ENCODE measurements at places on chromosomes 6 and 20.

- no peak for DNase-seq
Observed at GRCh38 chr20:57618091-57618763, 2.0 kb downstream of the ZBP1 start.

- no peak for DNase-seq
Observed at GRCh38 chr6:162151021-162151665, 576.4 kb downstream of the PRKN start.

DNA sequence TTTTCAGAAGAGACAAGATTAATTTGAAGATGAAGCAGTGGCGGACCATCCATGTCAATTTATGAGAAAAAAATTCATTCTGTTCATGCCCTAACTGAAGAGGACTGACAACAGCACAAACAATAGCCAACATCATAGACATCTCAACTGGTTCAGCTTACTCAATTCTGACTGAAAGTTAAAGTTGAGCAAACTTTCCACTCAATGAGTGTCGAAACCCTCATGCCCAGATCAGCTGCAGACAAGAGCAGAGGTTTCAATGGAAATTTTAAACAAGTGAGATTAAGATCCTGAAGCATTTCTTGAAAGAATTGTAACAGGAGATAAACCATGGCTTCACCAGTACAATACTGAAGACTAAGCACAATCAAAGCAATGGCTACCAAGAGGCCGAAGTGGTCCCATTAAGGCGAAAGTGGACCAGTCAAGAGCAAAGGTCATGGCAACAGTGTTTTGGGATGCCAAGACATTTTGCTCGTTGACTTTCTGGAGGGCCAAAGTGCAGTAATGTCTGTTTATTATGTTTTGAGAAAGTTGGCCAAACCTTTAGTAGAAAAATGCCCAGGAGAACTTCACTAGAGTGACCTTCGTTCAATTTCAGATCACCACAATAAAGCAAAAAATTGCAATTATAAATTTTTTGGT, 6.1 kb upstream of the SFT2D1 start:
- DNase-seq = no peak

DNA sequence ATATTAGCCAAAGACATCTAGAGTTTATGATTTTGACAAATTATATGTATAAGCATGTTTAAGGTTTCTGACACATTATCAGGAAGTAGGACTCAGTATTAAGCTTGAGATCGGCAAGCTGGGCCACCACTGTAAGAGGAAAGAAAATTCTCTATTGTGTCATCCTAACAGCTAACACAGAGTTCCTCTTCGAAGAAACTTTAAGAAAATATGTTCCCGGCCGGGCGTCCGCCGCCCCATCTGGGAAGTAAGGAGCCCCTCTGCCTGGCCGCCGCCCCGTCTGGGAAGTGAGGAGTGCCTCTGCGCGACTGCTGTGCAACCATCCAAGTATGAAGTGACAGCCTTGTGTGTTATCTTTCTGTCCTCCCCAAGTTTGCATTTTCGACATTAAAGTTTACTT, 23.0 kb downstream of the USP49 start:
- no peak for DNase-seq

- no peak for DNase-seq
Observed at GRCh38 chr20:22511943-22512910, 72.1 kb downstream of the FOXA2 start.

DNA sequence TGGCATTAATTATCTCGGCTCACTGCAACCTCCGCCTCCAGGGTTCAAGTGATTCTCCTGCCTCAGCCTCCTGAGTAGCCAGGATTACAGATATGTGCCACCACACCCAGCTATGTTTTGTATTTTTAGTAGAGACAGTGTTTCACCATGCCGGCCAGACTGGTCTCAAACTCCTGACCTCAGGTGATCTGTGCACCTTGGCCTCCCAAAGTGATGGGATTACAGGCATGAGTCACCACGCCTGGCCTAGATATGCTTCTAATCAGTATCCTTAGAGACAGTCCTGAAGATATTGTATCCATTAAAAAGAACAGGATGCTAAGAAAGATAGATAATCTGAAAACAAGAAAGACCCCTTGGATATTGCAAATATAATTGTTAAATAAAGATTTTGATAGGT, 3.1 kb upstream of the IPCEF1 start:
- DNase-seq = no peak

DNA sequence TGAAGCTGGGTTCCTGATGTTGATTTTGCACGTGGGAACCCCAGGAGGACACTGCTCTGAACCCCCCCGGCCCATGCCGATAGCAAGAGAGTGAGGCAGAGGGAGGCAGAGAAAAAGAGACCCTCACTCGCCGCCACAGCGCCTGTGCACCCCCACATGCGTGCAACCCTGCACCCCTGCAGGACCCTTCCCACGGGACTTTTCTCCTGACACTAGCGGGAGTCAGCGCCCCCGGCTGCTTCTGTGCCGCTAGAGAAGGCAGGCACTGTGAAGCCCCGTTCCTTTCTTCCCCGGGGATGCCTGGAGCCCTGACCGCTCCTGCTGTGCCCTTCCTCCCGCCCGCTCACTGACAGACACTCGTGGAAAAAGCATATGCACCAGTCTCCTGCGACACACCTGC, 67.4 kb downstream of the GMPR start:
- DNase-seq = no peak

DNA sequence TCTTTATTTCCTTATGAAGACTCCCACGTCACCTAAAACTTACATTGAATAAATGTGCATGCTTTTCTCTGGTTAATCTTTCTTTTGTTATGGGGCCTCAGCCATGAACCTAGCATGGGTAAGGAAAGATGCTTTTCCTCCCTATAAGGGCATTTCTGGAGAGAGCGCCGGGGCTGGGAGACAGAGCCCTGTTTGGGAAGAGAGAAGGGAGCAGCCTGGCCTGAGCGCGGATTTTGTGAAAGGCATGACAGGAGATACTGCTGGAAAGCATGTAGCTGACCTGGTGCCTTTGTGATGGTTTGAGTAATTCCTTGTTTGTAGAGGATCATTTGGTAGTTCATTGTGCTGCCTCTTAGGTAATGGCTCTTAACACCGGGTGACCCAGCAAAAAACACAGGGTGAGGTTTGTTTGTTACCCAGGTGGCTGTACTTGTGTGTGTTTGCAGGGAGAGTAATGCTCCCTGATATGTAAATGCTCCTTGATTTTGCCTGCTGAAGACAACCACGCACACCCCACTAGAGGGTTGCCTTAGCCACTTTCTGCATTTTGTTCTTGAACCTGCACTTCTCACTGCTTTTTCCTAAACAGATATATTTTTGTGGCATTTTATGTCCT, 59.2 kb downstream of the ANKRD6 start:
- DNase-seq = no peak

DNA sequence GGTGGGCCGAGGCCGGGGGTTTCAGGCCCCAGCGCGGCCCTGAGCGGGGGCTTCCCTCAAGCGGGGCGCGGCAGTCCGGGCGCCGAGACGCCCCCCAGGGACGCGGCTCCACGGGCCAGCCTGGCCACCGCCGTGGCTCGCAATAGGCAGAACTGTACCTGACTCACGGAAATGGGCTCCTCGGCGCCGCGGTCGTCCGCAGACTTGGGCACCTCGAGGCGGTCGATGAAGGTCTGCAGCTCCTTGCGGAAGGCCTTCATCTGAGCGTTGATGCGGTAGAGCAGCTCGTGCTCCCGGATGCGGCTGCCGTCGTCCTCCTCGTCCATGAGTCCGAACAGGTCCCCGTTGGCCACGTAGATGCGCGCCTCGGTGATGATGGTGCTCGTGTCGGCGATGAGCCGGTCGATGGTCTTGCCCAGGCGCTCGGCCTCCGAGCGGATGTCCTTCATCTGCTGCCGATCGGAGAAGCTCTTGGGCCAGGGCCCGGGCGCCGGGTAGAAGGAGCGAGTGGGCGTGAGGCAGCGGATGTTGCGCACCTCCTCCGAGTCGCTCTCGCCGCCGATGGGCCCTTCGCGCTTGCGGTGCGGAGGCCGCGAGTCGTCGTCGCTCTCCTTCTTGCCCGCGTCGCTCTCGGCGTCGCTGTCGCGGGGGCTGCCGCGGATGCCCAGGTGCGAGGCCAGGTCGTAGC, 16.1 kb upstream of the KIAA0408 start:
- no peak for DNase-seq

- no peak for DNase-seq
Observed at GRCh38 chr20:61417221-61417941, 165.3 kb downstream of the CDH4 start.

- peak; percentile 0 for DNase-seq
Observed at GRCh38 chr6:159899994-159900745, 9.4 kb downstream of the MAS1 start.

DNA sequence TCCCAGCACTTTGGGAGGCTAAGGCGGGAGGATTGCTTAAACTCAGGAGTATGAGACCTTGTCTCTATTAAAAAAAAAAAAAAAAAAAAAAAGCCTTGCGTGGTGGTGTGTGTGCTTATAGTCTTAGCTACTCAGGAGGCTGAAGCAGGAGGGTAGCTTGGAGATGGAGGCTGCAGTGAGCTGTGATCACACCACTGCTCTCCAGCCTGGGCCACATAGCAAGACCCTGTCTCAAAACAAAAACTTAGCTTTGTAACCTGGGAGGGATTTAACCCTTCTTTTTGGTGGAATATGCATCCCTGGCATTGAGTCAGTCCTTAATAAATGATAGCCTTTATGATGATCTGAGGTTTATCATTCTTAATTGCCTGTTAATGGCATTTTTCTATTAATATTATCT, 12.8 kb downstream of the ASXL1 start:
- no peak for DNase-seq

- no peak for DNase-seq
Observed at GRCh38 chr6:165664559-165665383, 1.7 kb upstream of the PDE10A start.

GRCh38 chr20:38935967-38936407, 9.8 kb downstream of the FAM83D start:
- DNase-seq = no peak

DNA sequence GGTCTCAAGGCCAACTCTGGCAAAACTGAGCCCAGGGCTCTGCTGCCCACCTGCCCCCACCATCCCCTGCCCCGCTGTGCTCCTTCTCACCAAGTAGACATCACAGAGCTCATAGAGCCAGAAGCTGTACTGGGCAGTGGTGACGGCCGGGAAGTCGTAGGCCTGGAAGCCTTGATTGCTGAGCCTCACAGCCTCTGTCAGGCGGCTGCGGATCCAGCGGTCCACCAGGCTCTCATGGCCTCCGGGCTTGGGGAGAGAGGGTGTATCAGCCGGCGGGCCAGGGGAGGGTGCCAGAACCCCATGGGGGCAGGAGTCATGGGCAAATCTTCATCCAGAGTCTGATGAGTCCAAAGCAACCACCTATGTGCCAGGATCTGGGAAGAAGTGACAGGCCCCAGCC, 2.8 kb upstream of the VWA7 start:
- no peak for DNase-seq

DNA sequence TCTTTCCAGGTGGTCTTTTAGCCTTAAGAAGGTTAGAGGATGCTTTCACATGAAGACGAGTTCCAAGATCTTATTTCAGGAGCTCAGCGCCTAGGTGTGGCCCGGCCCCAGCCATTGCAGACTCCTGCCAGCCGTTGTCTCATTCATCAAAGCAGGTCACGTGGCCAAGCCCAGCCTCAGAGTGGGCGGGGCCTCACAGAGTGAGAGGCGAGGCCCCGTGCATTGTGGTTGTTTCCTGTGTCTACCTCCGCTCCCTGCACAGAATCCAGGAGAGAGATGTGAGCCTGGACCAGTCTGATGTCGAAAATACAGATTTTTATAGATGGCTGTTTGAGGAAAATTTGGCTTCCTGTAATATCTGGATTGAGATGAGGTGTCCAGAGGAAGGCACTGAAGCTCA, 49.2 kb upstream of the CST5 start:
- no peak for DNase-seq

- no peak for DNase-seq
Observed at GRCh38 chr6:154187203-154187602, 148.2 kb downstream of the OPRM1 start.

DNA sequence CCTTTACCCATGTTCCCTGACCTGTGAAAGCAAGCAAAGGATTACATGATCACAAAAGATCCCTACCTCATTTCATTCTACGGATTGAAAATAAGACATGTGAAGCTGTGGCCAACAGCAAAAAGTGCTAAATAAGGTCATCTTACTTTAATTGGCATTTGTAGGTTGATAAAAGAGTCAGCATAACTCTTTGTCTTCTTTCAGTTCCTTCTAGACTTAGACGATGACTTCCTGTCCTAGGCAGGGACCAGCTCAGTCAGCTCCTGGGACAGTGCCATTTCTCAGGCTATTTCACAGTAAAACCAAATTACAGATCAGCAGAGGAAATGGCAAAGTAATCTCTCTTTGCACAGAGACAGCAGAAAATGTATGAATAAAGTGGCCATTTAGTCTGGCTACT, 480.7 kb downstream of the RFPL4B start:
- DNase-seq = no peak

GRCh38 chr6:145075425-145075824, 659.9 kb downstream of the EPM2A start:
- no peak for DNase-seq

- DNase-seq = no peak
Observed at GRCh38 chr6:109453594-109454495, 1.7 kb downstream of the MICAL1 start.

DNA sequence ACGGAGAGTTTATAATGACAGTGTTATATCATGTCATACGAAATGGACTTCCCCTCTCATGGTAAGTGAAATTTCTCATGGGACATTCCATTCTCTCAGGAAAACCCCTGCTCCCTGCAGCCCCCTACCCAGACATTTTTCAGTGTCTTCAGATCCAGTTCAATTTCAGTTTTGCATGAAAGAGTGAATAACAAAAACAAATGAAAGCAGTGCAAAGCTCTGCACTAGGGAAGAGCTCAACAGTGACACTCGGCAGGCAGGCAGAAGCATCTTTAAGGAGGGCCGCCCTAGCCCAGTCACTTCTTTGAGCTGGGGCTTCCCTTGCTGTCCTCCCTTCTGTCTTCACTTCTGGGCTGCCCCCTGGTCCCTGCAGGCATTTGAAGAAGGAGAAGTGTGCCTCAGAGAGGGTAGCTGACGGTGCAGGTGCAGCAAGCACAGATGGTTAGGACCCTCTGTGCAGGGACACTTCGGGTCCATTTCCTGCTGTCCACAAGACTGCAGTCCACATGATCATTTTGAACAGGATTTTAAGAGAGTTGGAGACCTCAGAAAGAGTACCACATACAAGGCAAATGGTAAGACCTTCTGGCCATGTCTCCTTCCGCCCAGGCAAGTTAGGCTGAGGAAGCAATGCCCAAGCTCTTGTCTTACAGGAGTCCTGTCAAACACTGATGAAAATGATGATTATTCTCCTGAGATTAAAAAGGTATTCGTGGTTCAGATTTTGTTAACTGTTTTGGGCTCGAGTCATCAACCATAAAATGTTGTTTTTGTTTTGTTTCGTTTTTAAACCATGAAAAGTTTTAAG, 5.4 kb upstream of the DUSP22 start:
- DNase-seq = no peak

- no peak for DNase-seq
Observed at GRCh38 chr6:112019589-112019988, 34.3 kb upstream of the CCN6 start.

DNA sequence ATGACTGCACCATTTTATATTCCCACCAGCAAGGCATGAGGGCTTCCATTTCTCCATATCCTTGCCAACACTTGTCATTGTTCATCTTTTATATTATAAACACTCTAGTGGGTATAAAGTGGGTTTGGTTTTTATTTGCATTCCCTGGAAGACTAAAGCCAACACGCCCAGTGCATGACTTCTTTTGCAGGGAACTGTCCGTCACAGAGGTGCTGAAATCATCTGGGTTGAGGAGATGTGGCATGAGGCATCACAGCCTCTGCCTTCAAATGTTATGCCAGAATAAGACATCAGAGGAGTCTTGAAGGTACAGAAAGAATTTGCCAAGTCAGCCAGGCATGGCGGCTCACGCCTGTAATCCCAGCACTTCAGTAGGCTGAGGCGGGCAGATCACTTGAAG, 29.9 kb upstream of the FAM210B start:
- no peak for DNase-seq
